ENCODE measurements at places on chromosomes 5 and 9.

- no peak for DNase-seq
These were observed 127.1 kb downstream of the BNC2 start for GRCh38 chr9:16743375-16743774.

DNA sequence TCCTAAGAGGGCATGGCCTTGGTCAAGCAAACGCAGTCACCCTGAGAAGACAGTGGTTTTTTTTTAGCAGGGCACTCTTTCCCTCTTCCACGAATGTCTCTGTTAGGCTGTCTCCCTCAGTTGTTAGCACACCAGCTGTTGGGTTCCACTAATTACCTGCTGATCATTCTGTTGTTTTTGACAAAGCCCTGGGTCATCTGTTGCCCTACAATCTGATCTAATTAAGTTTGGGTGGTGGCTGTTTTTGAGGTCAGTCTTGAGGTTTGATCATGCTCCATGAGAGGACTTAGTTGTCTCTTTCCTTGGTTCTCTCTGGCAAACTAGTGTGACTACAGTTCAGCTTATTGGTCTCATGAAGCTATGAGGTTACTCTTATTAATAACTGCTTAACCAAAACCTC is 5.0 kb upstream of the PTPDC1 start:
- DNase-seq = no peak

DNA sequence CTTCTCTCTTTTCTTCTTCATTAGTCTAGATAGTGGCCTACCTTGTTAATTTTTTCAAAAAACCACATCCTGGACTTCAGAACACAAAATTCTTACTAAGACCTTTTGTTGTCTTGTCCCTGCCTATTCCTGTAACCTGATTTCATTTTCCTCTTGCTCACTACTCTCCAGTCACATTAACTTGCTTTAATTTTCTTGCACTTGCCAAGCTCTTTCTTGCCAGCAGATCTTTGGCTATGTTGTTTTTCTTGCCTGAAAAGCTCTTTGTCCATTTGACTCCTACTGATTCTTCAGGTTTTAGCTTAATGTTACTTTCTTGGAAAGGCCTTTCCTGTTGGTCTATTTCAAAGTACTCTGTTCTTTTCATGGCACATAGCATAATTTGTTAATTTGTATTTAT is 356.8 kb downstream of the OSTF1 start:
- no peak for DNase-seq

DNA sequence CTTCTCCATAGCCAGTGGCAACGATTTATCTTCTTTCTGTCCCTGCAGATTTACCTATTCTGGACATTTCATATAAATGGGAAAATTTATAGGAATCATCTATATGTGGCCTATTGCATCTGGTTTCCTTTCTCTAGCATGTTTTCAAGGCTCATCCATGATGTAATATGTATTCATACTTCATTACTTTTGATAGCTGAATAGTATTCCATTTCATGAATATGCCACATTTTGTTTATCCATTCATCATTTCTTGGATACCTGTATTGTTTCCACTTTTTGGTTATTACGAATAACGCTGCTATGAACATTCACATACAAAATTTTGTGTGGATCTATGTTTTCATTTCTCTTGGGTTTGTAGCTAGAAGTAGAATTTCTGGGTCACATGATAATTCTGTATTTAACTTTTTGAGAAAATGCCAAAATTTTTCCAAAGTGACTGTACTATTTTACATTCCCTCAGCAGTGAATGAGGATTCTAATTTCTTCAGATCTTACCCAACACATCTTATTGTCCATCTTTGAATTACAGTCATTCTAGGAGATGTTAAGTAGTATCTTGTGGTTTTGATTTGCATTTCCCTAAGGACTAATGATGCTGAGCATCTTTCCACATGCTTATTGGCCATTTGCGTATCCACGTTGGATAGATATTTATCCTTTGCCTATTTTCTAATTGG is 3.6 kb downstream of the IARS1 start:
- no peak for DNase-seq

Data from stimulated activated CD4-positive, alpha-beta T cell treated with anti-CD3 and anti-CD28 coated beads, TNF-alpha, amount 100 ng/mL, for 1 hour (primary cell).